ENCODE measurements at places on chromosomes 6 and 20. TPM values are rescaled to one million over a fixed set of nuclear protein-coding genes. Genes with fewer than 3 reads are reported as not detected.

The APOM gene
- 7.7 TPM for total RNA-seq

The PACSIN1 gene
- total RNA-seq = 1.7 TPM

The IMPG1 gene
- total RNA-seq = not detected

The SLC13A3 gene
- 0.14 TPM for total RNA-seq

The TNF gene
- total RNA-seq = 30.1 TPM

The B3GAT2 gene
- total RNA-seq = 0.05 TPM

The GGT7 gene
- total RNA-seq = 26.3 TPM

The TAAR9 gene
- total RNA-seq = not detected

The SLC17A9 gene
- 22.6 TPM for total RNA-seq

The NKX2-4 gene
- total RNA-seq = not detected

The GRIK2 gene
- not detected for total RNA-seq

The C2 gene
- total RNA-seq = 1.4 TPM

The C6orf58 gene
- not detected for total RNA-seq

The ZNF341 gene
- total RNA-seq = 2.9 TPM

The EDN1 gene
- total RNA-seq = 0.95 TPM

The ANGPT4 gene
- not detected for total RNA-seq

The BAG2 gene
- total RNA-seq = 5.0 TPM

The RBPJL gene
- not detected for total RNA-seq

The TFAP2A gene
- total RNA-seq = not detected

The DOK5 gene
- total RNA-seq = not detected

The GPR6 gene
- total RNA-seq = not detected

The BPIFB1 gene
- not detected for total RNA-seq

The HLA-DRB5 gene
- 9.3 TPM for total RNA-seq

The MACROD2 gene
- 0.28 TPM for total RNA-seq

The PDE10A gene
- not detected for total RNA-seq

The TREML2 gene
- 0.46 TPM for total RNA-seq

The RSPO4 gene
- 0.19 TPM for total RNA-seq

The DBNDD2 gene
- total RNA-seq = 25.0 TPM

The EPB41L1 gene
- total RNA-seq = not detected

The RNF217 gene
- total RNA-seq = not detected

The TRDN gene
- not detected for total RNA-seq

The GTSF1L gene
- not detected for total RNA-seq

The POU5F1 gene
- not detected for total RNA-seq
